ENCODE measurements at places on chromosomes 16 and 17.

GRCh38 chr17:14471052-14471451, 170.2 kb downstream of the HS3ST3B1 start:
- H3K36me3 ChIP-seq, result no peaks in the 10 kb centered on the region
- H3K4me1 ChIP-seq, result no peaks in the 10 kb centered on the region
- no peak overlapping the region for H3K27ac ChIP-seq
- no peak for DNase-seq
- no peaks in the 10 kb centered on the region for H3K27me3 ChIP-seq

DNA sequence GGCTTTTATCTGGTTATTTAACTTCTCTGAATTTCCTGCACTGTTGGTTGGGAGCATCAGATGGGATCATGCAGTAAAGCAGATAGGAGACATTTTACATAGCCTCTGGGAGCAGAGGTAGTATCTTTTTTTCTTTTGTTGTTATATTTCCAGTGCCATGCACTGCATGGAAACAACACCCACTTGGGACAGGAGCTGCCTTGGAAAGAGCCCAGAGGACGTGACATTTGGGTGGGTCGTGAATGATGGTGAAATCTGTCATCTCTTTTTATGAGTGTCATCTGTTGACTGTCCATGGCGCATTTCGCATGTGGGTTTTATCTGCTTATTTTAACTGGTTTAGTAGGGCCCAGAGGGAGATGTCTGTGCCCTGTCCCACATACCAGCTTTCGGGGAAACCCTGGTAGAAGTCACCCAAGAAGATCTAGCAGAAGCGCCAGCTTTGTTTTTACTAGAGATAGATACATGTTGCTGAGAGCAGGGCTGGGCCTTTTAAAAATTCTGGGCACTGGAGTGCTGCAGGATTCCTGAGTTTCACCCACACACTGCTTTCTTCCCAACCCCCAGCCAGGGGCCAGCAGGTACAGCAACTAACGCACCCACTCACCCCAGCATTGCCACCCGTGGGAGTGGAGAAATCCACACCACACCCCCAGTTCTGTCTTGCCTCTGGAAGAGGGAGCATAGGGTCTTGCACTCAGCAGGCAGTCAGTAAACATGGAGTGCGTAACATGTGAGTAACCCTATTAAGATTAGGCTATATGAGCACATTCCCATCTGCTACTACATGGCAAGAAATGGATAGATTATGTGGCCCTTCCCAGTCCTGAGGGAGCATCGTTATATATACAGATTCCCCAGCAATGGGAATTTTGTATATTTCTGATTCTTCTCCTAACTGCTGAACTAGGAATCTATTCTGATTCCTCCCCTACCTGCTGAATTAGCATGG, 8.4 kb upstream of the TERF2 start:
- H3K27me3 ChIP-seq, result no peaks in the 10 kb centered on the region
- DNase-seq, result no peak
- no peak overlapping the region for H3K4me3 ChIP-seq
- no peaks in the 10 kb centered on the region for H3K36me3 ChIP-seq

DNA sequence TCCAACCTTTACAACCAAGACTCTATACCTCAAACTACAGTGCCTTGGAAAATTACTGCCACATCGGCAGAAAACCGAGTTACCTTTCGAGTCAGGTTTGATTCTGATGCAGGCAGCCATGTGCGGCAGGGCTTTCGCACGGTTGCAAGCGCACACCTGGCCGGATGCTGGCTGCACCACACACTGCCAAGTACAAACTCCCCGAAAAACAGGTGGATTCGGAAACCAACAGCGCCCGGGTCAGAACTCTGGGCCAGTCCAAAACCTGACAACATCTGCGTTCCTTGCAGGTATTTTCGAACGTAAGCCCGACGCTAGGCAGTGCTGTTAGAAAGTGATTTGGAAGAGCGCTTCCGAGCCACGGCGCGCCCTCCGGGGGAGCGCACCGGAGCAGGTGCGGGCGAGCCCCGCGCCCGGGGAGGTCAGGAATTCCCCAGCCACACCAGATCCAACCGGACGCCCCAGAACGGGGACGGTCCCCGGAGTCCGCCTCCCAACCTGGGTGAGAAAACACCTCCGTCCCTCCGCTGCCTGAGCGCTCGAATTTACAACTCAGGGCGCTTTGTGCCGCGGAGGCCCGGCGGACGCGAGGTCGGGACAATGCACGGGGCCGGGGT, 1.2 kb downstream of the USP7 start:
- no peaks in the 10 kb centered on the region for H3K27me3 ChIP-seq
- peak overlapping the region; percentile 68 for H3K4me3 ChIP-seq
- H3K36me3 ChIP-seq, result no peaks in the 10 kb centered on the region

DNA sequence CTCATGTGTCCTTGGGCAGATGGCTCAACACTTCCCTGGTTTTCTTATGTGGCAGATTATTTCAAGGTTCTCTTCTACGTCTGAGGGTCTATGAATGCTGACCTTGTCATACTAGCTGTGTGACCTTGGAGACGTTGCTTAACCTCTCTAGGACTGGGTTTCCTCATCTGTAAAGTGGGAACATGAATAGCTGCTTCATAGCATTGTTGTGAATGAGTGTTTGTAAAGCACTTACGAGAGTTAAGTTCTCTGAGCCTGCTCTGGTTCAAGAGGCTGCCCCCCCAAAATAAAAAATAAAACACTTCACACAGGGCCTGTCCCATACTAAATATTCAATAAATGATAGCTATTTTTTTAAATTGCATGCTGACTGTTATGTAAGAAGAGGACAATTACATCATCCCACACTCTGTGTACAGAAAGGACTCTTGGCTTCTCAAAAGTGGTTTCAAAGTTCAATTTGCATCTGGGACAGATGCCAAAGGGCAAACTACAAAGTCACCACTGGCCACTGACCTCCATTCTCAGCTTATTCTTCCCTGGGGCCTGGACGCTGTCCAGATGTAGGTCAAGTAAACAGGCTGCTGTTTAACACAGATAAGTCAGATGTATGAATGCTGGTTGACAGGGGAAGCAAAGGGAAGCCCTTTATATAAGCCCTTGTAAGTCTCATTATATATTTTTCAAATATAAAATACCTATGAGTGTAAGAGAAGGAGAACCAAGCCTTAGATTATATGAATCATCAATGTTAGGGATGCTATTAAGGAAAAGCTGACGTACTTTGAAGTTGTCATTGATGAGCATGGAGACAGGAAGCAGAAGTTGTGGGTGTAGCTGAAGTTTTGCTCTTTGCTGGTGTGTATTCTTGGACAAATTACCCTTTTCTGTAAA, 15.4 kb upstream of the NDEL1 start:
- H3K27ac ChIP-seq, result no peak overlapping the region
- no peaks in the 10 kb centered on the region for H3K4me1 ChIP-seq
- H3K36me3 ChIP-seq, result no peaks in the 10 kb centered on the region
- no peak for DNase-seq
- H3K27me3 ChIP-seq, result peaks cover 9% of the 10 kb centered on the region
- H3K4me3 ChIP-seq, result no peak overlapping the region
